ENCODE measurements at places on chromosomes 11 and 22.

DNA sequence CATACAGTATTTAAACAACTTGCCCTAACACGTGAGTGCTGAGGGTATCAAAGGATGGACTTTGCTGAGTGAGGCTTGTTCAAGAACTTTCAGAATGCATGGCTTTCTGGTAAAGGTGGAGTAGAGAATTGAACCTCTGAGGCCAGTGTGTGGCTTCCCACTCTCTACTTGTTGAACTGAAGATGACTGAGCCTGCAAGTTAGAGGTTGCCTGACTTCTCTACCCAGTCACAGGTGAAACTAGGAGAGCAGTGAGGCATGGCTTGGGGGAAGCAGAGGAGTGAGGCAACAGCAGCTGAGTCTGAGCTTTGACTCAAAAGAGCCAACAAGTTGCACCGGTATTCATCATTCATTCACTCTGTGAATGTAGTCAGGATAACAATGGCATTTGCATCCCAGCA is 256.4 kb upstream of the SESN3 start:
- no peak for DNase-seq

DNA sequence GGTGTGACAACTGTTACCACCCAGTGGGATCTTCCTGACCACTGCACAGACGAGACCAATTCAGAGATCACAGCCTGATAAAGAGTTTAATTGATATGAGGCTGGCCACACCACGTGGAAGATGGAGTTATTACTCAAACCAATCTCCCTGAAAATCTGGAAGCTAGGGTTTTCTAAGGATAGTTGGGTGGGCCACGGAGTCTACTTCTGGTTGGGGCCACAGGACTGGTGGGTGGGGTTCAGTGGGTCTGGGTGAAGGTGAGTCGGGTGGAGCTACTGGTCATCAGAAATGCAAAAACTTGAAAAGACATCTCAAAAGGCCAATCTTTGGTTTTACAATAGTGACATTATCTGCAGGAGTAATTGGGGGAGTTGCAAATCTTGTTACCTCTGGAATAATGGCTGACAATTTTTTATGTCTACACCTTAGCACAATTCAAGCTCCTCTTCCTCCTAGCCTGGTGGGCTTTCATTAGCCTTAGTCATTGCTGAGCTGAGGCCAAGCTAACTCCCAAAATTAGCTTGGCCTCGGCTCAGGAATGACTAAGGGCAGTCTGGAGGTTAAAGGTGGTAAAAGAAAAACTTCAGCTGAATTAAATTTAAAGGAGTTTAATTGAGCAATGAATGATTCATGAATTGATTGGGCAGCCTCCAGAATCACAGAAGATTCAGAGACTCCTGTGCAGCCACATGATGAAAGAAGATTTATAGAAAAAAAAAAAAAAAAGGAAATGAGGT is 13.1 kb downstream of the C11orf96 start:
- peak; percentile 66 for DNase-seq

DNA sequence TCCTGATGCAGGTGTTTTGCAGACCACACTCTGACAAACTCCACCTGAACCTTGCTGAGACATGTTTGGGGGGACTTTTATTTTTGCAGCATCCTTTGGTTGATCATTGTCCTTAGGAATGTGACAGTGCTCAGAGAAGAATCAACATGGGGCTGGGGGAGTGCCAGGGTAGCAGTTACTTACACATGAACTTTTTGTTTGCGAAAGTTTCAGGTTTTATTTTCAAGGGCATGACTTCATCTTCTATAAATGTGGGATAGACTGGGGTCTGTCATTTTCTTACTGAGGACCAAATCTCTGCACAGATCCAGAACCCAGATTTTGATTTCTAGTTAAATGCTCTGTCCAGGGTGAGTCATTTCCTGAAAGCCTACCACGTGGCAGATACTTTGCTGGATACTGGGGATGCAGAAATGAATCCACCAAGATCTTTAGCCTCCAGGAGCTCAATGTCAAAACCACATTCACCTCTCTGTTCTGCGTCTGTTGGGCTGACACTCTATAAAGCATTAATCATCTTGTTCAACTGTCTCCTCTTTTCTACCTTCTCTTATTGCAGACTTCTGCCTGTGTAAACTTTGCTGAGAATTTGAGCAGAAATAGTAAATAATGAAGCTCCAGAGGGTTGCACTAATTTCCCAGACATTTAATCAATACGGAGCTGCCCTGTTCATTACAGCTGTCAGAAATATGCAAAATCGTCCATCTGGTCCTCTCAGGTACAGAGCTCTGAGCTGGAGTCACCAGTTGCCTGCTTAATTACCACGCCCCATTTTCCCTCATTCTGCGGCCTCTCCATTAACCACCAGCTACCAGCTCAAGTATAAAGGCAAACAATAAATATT is 387.9 kb downstream of the MIAT start:
- peak; percentile 21 for DNase-seq

DNA sequence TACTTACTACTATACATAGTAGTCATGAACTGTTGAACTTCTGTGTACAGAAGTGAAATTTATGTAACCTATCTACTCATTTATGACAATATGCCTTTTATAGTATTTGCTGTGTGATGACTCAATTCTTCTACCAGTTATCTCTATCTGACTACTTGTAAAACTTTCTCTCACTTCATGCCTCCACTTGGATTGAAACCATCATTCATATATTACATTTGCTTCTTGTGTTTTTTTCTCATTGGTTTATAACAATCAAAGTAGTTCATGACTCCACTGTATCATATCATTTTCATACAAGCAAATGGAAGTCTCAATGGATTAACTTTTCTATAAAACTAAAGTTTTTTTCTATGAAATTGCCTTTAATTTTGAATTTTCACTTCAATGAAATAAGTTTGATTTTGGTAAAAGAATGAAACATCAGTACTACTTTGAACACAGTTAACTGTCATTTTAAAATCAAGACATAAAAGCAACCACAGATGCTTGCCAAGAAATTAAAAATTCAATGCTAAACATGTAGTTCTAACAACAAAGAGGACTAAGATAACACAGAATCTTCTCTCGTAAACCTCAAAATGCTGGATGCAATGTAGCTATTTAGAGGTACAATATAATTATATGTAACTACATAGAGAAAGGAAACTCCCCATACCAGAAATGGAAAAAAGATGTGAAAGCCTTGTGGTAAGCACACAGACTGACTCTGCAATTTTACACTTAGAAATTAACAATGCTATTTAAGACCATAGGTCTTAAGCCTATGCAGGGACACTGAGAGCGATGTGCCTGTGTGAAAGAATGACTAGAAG is 27.6 kb upstream of the EXPH5 start:
- no peak for DNase-seq

- peak; percentile 82 for DNase-seq
Measured at GRCh38 chr11:61254403-61255025, 13.5 kb downstream of the PGA5 start.

GRCh38 chr11:12241971-12242672 is 131.7 kb downstream of the MICAL2 start:
- no peak for DNase-seq

DNA sequence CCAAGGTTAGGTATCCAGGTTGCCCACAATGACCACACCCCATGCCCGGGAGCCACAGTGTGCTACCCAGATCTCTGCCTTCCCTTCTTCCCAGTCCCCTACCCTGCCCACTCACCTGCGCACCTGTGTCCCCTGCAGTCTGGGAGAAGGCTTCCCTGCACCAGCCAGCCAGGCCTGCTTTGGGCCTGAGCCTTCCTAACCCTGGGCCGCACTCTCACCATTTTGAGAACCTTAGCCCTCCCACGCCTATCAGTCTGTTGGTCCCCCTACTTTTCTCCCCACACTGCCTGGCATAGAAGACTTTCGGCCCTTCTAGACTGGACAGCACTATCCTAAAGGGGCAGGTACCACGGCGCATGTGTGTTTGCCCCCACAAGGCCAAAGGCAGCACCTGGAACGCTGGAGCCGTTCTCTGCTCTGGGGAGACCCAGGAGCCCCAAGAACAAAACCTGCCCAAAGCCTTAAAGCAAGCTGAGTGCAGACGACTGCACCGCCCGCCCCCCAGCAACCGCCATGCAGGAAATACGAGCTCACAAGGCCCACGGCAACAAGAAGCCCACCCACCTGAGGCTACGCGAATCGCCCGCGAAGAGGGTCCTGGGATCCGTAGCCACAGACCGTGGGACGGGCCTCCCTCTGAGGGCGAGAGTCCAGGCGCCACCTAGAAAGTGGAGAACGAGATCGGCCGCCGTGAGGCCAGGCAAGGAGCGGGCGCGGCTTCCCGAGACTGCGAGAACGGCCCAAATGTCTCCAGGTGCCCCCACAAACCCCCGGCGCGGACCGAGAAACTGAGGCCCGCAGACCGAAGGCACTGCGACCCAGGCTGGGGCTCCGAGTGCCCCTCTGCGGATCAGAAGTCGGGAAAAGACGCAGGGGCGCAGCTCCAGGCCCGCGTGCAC is 546 bp downstream of the GNB1L start:
- DNase-seq = no peak

- DNase-seq = no peak
Measured at GRCh38 chr11:496834-497564, 10.0 kb downstream of the RNH1 start.

DNA sequence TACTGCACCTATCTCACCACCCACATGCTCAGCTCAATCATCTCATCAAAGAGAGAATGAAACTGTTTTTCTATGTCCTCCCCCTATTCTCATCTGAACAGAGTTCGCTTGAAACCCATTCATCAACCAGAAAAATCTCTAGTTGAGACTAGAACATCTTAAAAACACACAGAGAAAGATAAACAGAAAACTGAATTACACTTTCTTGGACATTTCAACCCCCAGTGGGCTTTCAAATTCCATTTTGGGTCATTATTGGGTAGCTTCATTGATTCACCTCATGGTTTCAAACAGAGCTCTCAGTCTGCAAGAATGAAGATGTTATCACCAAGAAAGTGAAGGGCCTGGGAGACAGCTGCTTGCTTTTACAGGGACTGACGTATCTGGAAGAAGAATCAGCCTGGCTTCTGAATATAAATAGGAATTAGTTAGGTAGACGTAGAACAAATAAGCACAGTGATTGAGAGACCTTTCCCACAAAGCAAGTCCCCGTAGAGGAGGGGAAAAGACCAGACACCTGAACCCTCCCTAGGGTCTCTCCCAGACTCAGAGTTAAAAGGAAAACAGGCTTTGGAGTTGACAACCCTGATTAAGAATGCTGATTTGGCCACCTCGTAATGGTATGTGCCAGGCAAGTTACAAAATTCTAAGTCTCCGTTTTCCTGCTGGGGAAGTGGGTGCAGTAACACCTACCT is 155.7 kb downstream of the BBOX1 start:
- DNase-seq = no peak

DNA sequence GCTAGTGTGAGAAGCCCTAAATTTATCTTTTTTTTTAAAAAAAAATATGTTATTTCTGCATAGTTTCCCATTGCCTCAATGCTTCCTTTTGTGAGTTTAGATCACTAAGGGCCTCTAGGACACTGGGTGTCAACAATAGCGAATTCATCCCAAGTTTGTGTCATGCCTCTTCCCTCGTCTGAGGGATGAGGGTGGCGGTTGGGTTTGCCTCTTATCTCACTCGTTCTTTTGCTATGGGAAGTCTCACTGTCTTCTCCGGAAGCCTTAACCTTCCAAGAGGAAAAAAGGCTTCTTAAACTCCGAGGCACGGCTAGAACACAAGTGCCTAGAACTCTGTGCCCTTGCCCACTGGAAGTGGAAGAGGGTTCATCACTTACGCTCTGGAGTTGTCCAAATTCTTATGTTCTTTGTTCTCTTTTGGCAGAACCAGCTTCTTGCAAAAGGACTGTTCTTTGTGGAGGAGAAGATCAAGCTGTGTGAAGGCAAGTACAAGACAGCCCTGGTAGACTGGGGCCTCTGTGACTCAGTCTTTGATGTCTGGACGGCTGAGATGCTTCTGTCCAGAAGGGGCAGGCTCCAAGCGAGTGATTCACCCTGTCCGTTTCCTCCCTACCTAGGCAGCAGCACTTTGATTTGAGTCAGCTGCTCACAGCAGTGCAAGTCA is 78.5 kb downstream of the TRAF6 start:
- peak; percentile 94 for DNase-seq

DNA sequence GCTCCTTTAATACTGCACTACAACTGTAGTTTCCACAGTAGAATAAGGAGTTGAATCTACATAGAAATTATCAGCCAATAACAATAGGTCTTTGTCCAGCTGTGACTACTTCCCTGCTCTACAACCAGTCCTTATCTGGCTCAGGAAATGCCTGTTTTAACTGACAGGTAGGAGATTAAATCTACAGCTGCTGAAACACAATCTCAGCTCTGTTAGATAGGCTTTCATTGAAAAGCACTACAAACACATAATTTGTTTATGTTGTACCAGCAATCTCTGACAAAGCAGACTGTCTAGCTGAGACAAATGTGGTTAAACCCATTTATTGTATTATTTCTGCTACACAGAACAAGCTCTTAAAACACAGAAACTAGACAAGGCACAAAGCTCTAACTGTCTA is 230.0 kb downstream of the SOX6 start:
- DNase-seq = no peak

DNA sequence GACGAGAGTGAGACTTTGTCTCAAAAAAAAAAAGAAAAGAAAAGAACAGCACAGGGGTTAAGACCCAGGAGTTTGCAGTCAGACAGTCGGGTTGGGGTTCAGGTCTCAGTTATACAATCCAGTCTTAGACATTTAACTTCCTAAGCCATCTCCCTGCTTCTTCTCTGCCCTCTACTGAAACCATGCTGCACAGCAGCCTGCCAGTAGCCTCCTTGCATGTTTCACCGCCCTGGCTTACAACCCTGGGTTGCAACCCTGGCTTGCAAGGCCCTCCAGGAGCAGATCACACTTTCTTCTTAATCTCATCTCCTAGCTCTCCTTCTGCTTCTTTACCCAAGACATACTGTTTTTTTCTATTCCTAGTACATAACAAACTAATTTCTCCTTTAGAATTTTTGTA is 5.9 kb upstream of the B3GAT3 start:
- no peak for DNase-seq

DNA sequence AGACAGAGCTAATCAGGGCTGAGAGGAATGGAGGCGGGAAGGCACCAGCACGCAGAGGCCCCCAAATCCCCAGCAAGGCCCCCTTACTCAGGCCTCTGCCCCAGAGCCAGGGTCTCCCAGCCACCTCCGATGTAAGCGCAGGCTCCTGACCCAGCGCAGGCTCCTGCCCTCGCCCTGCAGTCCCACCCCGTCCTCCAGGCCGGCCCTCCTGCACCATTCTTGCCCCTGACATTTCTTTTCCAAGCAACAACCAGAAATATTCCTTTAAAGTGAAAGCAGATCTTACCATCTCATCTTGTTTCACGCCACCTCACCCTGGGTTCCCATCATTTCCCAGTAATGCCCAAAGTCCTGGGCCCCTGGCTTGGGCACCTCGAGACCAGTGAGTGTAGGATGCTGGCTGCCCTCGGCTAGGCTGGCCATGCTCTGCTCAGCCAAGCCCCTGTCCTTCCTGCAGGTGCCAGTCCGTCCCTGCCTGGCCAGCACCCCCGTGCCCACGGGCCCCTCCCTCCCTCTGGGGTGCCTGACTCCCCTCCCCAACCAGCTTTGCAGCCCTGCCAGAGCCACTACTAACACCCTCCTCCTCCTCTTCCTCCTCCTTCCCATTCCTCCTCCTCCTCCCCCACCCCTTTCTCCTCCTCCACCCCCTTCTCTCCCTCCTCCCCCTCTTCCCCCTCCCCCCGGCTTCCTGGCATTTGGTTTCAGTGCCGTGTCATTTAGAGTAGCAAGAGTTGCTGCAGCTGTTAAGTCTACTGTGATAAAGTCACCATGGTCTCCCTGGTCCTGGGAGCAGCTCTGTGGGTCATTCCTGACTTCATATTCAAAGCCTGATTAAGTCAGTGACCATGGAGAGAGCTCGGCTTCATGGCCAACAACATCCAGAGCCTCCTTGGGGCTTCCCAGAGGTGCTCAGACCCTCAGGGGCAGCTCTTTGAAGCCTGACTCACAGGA is 78.7 kb downstream of the PIWIL3 start:
- no peak for DNase-seq

All from foreskin fibroblast (primary cell).